ENCODE measurements at places on chromosomes 4 and X. TPM values are rescaled to one million over a fixed set of nuclear protein-coding genes. Genes with fewer than 3 reads are reported as not detected.

- no peak overlapping the region for H3K27ac ChIP-seq
- no peak for DNase-seq
- no peaks in the 10 kb centered on the region for H3K27me3 ChIP-seq
- no peak overlapping the region for H3K4me3 ChIP-seq
- H3K36me3 ChIP-seq, result no peaks in the 10 kb centered on the region
These were observed 349.0 kb downstream of the PCDH7 start for GRCh38 chr4:31069151-31069550.

GRCh38 chrX:68853665-68854251 is 24.9 kb downstream of the EFNB1 start:
- H3K27ac ChIP-seq, result no peak overlapping the region
- H3K4me3 ChIP-seq, result no peak overlapping the region

- no peaks in the 10 kb centered on the region for H3K36me3 ChIP-seq
- H3K27ac ChIP-seq, result no peak overlapping the region
- no peaks in the 10 kb centered on the region for H3K4me1 ChIP-seq
These were observed 40.9 kb upstream of the IL13RA2 start for GRCh38 chrX:115058276-115058675.

ADH1B gene
- total RNA-seq, result 134 TPM

GRCh38 chrX:42739741-42740140 is 38.2 kb downstream of the PPP1R2C start:
- H3K27ac ChIP-seq, result peak overlapping the region; percentile 18
- no peaks in the 10 kb centered on the region for H3K27me3 ChIP-seq
- DNase-seq, result no peak
- H3K4me1 ChIP-seq, result no peaks in the 10 kb centered on the region

DNA sequence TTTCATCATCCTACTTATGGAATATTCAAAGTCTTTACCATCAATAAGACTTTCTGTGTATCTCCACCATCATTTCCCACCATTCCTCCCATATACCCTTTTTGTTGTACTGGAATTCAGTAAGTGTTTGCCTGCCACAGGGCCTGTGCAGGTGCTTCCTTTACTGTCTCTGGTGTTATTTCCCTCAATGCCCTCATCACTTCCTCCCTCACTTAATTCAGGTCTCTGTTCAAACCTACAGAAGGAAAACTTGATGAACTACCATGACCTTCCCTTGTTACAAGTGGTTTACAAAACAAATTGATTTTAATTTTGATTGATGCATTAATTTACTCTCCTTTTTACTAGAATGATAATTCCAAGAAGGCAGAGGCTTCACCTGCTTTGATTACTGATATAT is 159.5 kb upstream of the FAT4 start:
- DNase-seq, result no peak
- H3K27me3 ChIP-seq, result no peaks in the 10 kb centered on the region
- no peak overlapping the region for H3K4me3 ChIP-seq
- no peak overlapping the region for H3K27ac ChIP-seq

DNA sequence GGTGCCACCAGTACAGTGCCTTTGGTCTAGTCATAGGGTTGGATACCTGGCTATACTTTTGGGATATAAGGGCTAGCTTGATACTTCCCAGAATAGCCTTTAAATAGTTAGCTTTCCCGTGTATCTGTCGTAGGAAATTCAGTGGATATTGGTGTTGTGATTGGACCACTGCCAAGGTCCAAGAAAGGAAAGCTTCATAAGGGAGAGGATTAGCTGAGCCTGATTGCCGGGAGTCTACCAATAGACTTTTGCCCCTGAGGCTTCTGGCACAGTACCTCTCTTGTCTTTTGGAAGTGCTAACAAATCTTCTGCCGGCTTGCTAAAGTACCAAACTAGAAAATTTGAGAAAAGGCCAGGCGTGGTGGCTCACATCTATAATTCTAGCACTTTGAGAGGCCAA is 350.6 kb downstream of the CHIC1 start:
- no peaks in the 10 kb centered on the region for H3K36me3 ChIP-seq
- H3K4me3 ChIP-seq, result no peak overlapping the region
- no peaks in the 10 kb centered on the region for H3K4me1 ChIP-seq
- no peaks in the 10 kb centered on the region for H3K27me3 ChIP-seq
- DNase-seq, result no peak
- no peak overlapping the region for H3K27ac ChIP-seq

DNA sequence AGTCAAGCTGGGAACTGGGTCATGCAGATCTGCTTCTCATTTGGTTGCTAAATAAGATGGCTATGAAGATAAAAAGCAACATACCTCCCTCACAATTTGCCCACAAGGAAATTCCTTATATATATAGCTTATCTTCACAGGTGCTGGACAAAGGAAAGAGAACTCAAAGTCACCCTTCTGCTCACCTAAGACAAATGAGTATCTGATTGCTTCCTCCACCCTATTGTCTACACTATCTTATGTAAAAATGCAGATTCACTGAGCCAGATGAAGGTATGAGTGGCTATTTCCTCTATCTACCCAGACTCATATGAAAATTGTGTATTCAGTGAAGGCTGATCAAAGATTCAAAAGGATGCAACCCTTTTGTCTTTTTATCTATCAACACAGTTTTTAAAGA is 50.8 kb downstream of the CHM start:
- no peaks in the 10 kb centered on the region for H3K36me3 ChIP-seq
- DNase-seq, result no peak
- no peaks in the 10 kb centered on the region for H3K4me1 ChIP-seq
- no peak overlapping the region for H3K27ac ChIP-seq

GATA1 gene
- not detected for total RNA-seq

- no peak overlapping the region for H3K4me3 ChIP-seq
- no peak for DNase-seq
- H3K27ac ChIP-seq, result no peak overlapping the region
- no peaks in the 10 kb centered on the region for H3K36me3 ChIP-seq
- H3K27me3 ChIP-seq, result no peaks in the 10 kb centered on the region
- H3K4me1 ChIP-seq, result no peaks in the 10 kb centered on the region
These were observed 474.8 kb downstream of the PCDH10 start for GRCh38 chr4:133623847-133624246.

Data from body of pancreas (tissue), 4 donors.